NCI-H1105 treated with DMSO at 0.1 percent for 48 hours (cell line): ENCODE measurements at places on chromosomes 11 and 22.
A peak's percentile ranks its signal among the peaks of the same experiment; 100 is the strongest.

GRCh38 chr11:821512-822371 lies 3.0 kb downstream of the PNPLA2 start:
- no peak for DNase-seq

- peak; percentile 36 for DNase-seq
These were observed 38.6 kb upstream of the SC5D start for GRCh38 chr11:121253951-121254350.

- no peak for DNase-seq
These were observed 1.6 kb upstream of the BEST1 start for GRCh38 chr11:61948505-61948904.

DNA sequence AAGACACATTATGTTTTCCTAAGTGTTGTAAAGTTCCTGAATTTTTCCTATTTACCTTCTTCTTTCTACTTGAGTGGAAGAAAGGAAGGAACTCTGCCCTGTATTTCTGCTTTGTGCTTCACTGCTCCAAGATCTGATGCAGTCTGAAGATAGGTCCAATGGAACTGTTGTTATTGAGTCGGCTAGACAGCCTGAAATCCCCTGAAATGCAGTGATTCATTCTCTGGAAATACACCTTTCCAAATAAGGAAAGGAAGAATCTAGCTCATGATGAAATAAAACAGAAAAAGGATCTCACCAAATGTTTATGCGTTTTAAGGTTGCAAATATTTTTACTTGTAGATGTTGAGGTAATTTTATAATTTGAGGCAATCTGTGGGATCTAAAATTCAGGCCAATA lies 322.8 kb downstream of the GUCY1A2 start:
- no peak for DNase-seq

DNA sequence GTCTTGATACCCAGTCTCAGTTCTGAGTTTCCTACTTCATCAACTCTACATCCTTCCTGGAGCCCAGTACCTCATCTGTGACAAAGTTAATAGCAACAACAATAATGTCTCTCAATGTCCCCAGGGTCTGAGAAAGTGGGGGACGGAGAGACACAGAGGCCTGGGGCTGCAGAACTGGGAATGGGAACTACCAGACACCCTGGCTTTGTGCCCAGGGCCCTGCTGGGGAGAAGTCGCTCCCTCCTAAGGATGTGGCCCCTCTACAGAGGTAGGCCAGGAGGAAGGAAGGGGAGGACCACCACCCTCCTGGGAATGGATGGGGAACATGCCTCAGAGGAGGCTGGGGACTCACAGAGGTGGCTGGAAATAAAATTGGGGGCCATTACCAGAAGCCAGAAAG lies 5.5 kb downstream of the PRG3 start:
- no peak for DNase-seq

GRCh38 chr11:77779935-77780334 lies 40.6 kb downstream of the RSF1 start:
- no peak for DNase-seq

- no peak for DNase-seq
These were observed 98.7 kb downstream of the RNF169 start for GRCh38 chr11:74847395-74847794.

- DNase-seq, result no peak
These were observed 919.3 kb downstream of the NTM start for GRCh38 chr11:132289590-132290256.

- no peak for DNase-seq
These were observed 19.6 kb downstream of the TUB start for GRCh38 chr11:8100605-8101004.

- DNase-seq, result no peak
These were observed 6.7 kb downstream of the CD5 start for GRCh38 chr11:61108847-61109585.

DNA sequence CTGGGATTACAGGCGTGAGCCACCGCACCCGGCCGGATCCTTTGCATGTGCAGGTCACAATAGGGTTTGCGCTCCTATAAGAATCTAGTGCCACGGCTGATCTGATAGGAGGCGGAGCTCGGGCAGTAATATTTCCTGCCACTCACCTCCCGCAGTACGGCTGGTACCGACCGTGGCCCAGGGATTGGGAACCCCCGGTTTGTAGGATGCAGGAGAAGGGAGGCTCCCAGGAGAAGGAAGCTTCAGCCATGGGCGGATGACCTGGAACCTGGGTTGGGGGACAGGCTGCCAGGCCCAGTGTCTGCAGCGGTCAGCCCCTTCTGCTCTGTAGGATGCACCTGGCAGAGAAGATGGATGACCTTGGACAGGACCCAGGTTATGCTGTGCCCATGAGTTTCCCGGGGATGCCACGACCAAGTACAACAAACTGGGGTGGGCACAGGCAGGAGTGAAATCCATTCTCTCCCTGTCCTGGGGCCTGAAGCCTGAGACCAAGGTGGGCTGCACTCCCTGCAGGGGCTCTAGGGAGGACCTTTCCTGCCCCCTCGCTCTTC lies 818.9 kb downstream of the BRD1 start:
- no peak for DNase-seq

GRCh38 chr11:11844272-11844671 lies 2.5 kb downstream of the USP47 start:
- DNase-seq, result no peak

DNA sequence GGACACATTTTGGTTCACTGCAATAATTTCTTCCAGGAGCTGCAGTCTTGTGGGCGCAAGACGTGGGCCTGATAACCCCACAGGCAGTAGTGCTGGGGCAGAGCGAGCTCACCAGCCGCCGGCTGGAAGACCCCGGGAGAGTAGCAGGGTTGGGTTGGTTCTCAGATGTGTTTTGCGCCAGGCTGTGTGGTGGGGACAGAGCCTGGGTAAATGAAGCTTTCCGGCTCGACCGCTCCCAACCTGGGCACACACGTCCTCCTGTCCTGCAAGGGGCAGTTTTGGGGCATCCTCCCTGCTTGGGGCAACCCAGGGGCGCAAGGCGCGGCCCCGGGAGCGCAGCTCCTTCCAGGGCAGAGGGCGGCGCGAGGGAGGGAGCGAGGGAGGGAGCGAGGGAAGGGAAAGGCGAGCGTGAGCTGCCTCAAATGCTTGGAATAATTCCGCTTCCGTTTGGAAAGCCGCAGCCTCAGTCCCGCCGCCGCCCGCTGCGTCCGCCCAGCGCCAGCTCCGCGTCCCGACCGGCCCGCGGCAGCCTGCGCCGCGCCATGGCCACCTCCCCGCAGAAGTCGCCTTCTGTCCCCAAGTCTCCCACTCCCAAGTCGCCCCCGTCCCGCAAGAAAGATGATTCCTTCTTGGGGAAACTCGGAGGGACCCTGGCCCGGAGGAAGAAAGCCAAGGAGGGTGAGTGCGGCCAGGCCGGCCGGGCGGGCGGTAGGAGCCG lies at the start of gene PARVA:
PARVA (plus strand) TSS at position 466 of the 718 bp plus-strand sequence; CDS start at position 543, 77 bp downstream.
- DNase-seq, result peak; percentile 39

DNA sequence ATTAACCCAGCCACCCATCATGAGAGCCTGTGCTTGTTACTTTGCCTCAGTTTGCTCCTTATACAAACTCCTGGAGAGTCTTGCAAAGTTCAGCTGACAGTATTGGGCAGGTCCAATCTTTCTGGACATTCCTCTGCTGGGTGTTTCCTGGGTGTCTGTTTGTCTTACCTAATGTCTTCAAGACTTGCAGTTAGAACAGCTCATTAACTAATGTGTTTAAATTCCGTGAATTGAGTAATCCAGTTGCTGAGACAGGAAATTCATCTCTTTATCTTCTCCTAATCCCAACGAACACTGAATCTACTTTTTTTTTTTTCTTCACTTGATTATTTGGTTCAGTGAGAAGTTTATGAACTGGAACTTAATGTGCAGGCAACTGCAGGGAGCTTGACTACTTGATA lies 20.6 kb downstream of the BCO2 start:
- no peak for DNase-seq

DNA sequence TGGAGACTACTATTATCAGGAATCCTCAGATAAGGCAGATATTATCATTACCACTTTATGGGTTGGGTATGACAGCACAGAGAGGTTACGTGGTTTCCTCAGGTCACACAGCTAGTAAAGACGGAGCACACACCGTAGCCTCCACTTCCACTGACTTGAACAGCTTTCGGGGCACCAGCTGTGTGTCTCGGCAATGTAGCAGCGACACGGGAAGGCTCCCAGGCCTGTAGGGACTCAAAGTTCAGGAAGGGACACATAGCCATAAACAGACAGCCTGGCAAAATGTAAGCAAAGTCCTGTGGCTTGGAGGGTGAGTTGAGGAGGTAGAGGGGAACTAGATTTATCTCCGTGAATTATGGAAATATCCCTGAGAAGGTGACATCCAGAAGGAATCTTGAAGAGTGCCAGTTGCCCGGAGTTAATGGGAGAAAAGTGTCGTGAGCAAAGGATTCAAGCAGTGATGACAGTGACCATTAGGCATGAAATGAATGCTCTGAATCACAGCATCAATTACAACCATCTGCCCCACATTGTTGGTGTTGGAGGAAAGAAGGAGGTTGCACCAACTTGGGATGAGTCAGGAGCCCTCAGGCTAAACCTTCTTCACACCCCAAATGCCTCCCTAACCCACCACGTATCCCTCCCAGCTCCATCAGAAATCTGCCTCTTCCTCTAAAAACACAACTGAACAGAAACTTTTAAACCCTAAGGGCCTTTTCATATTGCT lies 106.7 kb upstream of the ASPHD2 start:
- no peak for DNase-seq

GRCh38 chr11:35631891-35632290 lies 13.6 kb downstream of the FJX1 start:
- no peak for DNase-seq

DNA sequence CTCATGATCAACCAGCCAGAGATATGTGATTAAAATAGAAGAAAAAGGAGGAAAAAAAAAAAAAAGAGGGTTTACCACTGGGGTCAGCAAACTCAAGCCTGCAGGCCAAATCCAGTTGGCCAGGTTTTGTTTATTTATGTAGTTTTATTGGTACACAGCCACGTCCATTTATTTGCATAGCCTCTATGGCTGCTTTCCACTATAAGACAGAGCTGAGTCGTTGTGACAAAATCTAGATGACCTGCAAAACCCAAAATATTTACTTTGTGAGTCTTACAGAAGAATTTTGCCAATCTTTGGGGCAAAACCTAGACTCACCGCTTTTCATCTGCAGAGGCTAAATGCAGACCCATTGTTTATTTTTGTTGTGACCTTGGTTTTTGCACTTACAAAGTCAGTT lies 87.1 kb downstream of the TENM4 start:
- no peak for DNase-seq

DNA sequence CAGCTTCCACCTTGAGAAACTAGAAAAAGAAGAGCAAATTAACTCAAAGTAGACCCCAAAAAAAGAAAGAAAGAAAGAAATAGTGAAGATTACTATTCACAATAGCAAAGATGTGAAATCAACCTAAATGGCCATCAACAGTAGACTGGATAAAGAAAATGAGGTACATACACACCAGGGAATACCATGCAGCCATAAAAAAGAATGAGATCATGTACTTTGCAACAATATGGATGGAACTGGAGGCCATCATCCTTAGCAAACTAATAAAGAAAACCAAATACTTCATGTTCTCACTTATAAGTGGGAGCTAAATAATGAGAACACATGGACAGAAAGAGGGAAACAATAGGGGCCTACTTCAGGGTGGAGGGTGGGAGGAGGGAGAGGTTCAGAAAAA lies 13.8 kb downstream of the CD3D start:
- DNase-seq, result no peak

- no peak for DNase-seq
These were observed 17.7 kb downstream of the ELF5 start for GRCh38 chr11:34495724-34496377.

DNA sequence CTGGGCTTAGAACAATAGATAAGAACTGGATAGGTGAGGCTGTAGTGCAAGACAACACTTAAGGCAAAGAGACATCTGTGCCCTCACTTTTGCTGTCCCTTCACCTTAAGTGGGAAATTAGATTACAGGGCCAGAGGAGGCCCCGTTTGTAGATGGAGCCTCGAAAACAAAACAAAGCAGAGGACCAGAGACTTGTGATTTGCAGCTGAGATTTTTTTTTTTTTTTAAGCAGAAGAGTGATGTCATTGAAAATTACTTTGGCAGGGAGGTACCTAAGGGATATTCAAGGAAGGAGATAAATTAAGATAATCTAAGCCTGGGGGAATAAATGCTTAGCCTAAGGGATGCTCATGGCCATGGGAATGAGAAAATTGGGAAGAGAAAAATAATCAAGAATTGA lies 31.4 kb downstream of the ZC3H12C start:
- no peak for DNase-seq

- DNase-seq, result no peak
These were observed 7.2 kb downstream of the GRK2 start for GRCh38 chr11:67273260-67273990.

DNA sequence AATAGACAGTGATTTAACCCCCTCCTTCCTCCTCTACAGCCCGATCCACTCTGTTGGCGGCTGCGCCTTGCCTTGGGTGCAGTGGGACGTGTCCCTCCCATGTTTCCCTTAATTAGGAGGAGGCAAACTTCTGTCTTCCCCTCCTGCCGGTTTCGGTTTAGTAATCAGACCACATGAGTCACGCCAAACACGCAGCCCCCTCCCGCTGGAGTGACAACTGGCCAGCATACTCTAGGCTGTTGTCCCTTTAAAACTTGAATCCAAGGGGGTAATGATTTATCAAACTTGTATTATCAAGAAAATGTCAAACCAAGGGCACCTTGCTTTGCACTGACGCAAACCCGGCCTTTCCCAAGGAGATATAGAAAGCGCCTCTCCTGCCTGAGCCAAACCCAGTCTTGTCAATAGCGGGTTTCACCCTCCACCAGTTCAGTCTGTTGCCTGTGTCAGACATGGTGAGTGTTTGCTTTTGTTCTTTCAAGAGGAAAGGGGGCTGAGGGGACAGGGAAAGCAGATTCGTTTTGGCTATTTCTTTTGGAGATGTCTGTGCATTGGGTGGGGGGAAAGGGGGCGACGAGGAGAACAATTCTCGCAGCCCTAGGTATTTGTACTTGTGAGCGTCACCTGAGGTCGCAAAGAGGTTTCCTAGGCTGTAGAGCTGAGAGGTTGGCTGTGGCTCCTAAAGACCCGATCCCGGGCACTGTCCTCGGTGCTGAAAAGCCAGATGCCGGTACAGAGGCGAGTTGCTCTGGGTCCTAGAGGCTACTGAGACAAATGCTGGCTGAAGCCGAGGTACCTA lies at the start of gene SLC6A5:
SLC6A5 (plus strand) TSS at position 388 of the 799 bp plus-strand sequence; CDS start at position 453, 65 bp downstream.
- DNase-seq, result no peak

DNA sequence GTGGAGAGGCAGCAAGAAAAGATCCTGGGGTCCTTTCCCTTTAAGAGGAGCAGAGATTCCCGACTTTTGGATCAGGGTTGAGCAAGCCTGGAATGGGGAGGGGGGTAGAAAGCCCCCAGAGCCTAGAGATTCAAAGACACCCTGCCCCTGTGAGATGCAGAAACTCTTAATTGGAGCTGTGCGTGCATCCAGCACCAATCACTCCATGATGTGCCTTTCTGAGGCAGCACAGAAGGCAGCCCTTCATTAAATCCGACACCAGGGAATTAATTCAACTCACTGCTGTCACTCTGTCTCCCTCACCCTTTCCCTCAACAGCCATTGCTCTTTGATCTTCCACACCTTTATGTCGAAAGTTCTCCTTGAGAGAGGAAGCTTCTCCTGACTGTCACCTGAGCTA lies 43.0 kb downstream of the DSCAML1 start:
- no peak for DNase-seq

GRCh38 chr11:109752212-109752825 lies 330.3 kb downstream of the C11orf87 start:
- DNase-seq, result no peak
